Stimulated activated CD4-positive, alpha-beta T cell treated with anti-CD3 and anti-CD28 coated beads, Interleukin-15, amount 100 ng/mL, for 1 hour (primary cell): ENCODE measurements at places on chromosomes 11 and 22.

DNA sequence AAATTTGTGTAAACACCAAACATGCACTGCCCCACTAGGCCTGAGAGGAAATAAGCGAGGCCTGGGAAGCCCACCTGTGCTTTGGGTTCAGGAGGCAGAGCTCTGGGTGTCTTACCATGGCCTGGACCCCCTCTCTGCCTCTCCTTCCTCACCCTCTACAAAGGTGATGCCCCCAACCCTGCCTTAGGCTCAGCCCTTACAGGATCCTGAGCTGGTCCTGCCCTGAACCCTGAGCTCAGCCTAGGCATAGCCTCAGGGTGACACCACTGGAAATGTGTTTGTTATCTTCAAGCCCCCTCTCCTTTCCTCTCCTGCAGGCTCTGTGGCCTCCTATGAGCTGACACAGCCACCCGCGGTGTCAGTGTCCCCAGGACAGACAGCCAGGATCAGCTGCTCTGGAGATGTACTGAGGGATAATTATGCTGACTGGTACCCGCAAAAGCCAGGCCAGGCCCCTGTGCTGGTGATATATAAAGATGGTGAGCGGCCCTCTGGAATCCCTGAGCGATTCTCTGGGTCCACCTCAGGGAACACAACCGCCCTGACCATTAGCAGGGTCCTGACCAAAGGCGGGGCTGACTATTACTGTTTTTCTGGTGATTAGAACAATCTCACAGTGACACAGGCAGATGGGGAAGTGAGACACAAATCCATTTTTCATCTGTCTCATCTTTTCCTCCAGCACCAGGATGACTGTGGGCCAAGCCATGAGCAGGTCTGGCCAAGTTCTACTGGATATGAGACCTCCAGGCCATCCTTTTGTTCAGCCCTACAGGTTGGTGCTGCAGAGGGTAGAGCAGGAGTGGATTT lies 117.8 kb downstream of the GGTLC2 start:
- no peak for DNase-seq

DNA sequence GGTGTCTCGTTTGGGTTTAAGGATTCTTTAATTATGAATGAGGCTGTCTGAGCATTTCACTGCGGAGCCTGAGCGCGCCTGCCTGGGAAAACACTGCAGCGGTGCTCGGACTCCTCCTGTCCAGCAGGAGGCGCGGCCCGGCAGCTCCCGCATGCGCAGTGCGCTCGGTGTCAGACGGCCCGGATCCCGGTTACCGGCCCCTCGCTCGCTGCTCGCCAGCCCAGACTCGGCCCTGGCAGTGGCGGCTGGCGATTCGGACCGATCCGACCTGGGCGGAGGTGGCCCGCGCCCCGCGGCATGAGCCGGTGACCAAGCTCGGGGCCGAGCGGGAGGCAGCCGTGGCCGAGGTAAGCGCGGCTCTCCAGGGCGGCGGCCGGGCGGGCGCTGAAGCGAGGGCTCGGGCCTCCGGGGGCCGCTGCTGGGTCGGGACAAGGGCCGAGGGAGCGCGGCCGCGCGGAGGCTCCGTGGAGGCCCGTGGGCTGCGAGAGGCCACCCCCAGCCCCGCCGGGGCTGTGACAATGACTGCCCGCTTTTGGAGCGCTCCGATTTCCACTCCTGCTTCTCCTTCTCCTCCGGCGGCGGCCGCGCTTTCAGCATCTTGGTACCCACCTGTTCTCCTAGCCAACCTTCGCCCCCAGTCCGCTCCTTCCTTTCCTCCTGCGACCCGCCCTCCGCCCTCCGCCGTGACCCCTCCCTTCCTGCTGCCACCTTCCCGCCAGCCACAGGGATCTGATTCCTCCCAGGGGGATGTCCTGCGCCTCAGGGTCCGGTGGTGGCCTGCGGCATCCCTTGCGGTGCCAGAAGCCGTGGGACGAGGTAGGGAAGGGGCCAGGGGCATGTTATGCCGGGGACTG lies at the start of gene EXT2:
Gene EXT2, plus strand, starts transcription at position 173 of the 854 bp plus-strand sequence. CDS start 12,035 bp downstream, outside the sequence.
- peak; percentile 79 for DNase-seq

DNA sequence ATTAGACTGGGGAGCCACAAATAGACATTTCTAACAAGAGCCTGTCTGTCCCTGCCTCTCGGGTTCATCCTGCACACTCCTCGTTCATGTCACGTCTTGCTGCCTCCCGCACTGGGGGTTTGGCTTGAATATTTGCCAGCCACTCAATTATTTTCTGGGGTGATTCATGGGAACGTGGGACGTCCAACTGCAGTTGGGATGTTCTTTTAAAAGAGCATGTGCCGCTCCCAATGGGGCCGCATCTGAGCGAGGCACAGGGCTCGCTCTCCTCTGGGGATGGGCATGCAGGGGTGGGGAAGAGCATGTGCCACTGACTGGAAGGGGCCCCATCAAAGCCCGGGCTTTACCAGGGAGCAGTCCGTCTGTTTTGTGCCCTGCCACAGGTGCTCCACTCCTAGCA lies 43.4 kb downstream of the PARVG start:
- no peak for DNase-seq

DNA sequence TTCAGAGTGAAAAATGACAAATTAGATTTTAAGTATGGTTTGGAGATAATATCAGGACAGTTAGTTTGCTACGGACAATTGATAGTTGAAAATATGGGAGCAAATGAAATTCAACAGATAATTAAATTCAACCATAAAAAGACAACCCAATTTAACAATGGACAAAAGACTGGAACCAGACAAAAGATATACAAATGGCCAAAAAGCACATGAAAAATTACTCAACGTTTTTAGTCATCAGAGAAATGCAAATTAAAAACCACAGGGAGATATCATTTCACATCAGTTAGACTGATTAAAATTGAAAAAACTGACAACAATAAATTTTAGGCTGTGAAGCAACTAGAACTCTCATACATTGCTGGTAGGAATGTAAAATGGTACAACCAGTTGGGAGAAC lies 27.2 kb downstream of the SIK2 start:
- no peak for DNase-seq

GRCh38 chr11:33655842-33656600 lies 44.6 kb downstream of the C11orf91 start:
- no peak for DNase-seq
